ENCODE measurements at places on chromosomes 13 and 19.

DNA sequence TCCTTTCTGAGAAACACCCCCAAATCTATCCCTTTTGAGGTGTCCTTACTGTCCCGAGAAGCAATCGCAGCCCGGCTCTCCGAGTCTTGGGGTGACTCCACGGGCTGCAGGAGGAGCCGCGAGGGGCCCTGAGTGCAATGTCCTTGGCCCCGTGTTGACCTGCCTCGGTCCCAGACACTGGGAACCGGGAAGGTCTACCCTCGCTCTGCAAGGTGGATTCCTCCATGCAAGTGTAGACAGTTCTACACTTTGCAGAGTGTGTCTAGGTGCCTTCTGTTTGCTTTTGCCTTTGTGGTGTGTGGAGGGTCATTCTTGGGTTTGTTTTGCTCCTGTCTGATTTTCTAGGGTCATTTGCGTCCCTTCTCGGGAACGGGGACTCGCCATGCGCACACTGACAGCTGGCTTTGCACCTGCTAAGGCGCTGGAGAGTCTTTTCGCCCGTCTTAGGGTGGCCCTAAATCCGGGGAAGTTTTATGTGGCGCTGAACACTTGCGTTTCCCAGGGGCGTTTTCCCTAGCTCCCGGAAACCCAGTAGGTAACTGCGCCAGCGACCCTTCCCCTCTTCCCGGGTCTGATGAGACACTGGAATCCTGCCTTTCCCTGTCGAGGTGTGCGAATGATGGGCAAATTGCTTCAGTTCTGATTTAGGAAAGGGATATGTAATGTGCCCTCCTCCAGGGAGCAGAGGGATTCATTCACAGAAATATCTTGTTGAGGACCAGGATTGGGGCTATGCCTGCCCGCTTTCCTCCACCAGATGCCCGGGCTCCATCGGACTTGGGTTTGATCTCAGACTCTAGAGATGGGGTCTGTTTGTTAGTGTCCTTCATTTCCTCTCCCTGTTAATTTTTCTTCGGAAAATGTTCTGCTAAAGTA, 755 bp downstream of the SERTM1 start:
- DNase-seq, result no peak

DNA sequence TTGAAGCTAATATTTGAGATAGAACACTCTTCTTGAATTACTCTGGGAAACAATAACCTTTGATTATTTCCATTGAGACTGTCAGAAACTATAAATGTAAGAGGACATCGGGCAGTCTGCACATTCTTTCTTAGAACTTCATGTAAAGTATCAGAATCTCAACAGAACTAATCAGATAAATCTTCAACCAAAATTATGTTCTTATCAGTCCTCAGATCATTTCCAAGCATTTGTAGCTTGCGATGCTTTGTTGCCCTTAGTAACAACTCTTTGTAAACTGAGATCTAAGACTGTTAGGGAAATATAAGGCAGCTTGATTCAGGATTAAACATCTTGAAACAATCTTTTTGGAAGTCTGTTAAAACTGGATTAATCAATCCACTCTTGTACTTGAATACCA, 70.3 kb downstream of the FNDC3A start:
- no peak for DNase-seq

DNA sequence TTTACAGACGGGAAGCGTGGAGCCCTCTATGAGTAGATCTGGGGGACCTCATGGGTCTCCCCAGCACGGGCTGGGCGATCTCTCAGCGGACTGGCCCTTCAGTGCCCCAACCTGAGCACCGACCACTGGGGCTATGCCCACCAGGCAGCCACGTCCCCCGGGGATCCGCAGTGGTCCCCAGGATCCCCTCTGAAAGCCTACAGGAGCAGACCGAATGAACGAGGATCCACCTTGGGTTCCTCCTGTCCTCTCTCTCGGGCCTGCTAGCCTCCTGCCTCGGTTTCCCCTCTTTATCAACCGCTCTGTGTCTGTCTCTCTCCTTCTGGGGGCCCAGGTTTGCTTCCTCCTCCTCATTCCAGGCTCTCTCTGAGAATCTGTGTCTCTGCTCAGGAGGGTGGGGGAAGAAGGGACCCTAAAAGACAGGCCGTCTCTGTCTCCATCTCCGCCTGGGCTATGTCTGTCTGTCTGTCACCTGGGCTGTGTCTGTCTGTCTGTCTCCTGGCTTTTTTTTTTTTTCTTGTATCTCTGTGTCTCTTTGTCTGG, 2.0 kb upstream of the MEIS3 start:
- DNase-seq, result no peak

- DNase-seq, result no peak
These were observed 214.6 kb downstream of the OXGR1 start for GRCh38 chr13:96779691-96780090.

DNA sequence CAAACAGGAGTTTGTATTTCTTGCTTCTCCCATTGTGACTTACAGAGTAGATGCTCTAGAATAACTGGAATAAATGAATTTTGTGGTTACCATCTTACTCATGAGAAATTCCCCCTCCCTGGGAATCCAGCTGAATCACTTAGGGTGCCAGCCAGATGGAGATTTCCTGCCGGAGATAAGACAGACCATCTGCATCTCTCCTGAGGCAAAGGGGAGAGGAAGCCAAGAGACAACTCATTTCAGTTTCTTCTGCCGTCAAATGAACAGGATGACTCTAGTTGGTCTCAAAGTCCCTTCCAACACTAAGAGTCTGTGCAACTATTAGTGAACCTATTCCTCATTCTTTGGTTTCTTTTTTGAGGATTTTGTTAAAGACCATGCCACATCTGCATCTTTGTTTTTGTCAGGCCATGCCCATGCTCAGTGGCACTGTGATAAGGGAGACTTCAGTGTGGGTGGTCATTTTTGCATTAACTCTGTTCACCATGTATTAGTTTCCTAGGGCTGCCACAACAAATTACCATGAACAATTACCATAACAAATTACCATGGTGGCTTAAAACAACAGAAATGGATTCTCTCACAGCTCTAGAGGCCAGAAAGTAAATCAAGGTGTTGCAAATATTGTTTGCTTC, 112.8 kb downstream of the NDFIP2 start:
- DNase-seq, result no peak

GRCh38 chr19:54616821-54617560, 13.3 kb upstream of the LILRB1 start:
- no peak for DNase-seq

DNA sequence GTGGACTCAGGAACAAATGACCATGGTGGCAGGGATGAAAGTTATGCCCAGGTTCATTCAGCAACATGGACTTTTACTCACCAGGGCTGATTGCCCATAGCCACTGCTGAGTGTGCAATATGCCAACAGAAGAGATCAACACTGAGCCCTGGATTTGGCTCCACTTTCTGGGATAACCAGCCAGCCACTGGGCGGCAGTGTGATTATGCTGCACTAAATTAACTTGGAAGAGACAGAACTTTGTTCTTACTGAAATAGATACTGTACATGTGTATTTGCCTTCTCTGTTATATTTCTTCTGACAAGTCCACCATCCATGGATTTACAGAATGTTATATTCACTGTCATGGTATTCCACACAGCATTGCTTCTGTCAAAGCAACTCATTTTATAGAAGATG, 257.4 kb downstream of the TDRD3 start:
- no peak for DNase-seq

GRCh38 chr13:43666403-43666802, 120.4 kb downstream of the ENOX1 start:
- DNase-seq, result no peak

DNA sequence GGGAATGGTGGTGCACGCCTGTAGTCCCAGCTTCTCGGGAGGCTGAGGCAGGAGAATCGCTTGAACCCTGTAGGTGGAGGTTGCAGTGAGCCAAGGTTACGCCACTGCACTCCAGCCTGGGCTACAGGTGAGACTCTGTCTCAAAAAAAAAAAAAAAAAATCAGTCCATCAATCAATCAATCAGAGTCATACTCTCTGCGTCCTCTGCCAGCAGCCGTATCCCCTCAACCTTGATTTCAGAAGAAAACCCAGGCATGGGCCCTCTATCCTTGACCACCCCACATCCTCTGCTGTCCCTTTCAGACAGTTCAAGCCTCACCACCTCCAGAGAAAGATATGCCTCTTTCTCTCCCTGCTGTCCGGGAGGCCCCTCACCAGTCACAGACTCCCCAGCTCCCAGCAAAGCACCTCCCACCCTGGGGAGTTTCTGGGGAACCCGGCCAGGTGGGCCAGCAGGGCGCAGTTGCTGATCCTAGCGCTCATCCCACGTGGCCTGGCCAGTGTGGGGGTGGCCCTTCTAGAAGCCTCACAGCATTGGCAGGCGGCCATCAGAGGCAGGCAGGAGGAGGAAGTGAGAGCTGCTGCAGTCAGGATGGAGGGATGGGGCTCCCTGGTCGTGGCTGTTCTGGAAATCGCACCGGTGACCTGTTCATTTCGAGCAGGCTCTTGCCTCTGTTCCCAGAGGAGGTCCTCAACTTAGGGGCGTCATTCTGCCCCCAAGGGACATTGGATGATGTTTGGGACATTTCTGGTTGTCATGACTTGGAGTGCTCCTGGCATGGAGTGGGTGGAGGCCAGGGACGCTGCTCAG, 10.2 kb upstream of the JSRP1 start:
- DNase-seq, result no peak

- no peak for DNase-seq
These were observed 4.9 kb upstream of the C2CD4C start for GRCh38 chr19:413756-414420.

- no peak for DNase-seq
These were observed 5.8 kb upstream of the ONECUT3 start for GRCh38 chr19:1747285-1748114.

- DNase-seq, result no peak
These were observed 575.6 kb downstream of the DCT start for GRCh38 chr13:93903909-93904308.

DNA sequence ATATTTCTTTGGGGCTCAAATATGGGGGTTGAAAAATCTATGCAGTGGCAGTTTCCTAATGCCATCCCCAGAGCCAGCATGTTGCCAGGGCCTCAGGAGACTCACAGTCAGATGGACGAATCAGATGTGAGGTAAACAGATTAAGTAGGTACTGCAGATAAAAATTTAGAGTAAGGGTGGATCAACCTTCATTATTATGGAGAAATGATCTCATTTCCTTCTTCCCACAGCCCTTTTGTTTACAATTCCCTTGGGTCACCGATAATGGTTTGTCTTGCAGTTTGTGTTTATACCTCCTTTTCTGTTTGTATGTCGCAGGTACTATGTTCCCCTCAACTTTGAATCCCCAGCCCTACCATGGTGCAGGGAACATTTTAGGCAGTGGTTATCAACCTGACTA, 20.0 kb downstream of the DIAPH3 start:
- DNase-seq, result no peak

GRCh38 chr13:49810567-49811526, 18.4 kb upstream of the KPNA3 start:
- DNase-seq, result no peak

- no peak for DNase-seq
These were observed 52.6 kb downstream of the MAP4K1 start for GRCh38 chr19:38564981-38565690.

DNA sequence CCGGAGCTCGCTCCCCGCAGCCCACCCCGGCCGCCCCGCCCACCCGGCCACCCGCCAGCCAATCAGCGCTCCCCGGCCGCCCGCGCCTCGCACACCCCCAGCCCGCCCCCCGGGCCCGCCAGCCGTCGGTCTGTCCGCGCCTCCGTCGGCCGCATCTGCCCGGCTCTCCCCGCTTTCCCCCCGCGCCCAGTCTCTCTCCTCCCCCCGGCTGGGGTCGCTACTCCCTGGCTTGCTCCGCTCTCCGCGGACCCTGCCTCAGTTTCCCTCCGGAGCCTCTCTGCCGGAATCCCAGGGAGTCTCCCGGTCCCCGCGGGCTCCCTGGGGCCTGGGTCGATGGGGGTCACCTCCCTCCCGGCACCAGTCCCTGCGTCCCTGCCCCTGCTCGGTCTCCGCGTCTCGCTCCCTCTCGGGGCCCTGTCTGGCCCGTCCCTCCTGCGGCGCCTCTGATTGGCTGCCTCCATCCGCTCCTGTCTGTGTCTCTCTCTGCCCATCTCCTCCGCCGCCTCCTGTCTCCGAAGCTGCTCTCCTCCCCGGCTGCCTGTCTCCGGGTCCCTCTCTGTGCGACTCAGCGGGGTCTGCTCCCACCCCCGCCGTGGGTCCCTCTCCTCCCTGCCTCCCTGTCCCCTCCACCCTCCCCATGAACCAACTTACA, 484 bp downstream of the IL11 start:
- DNase-seq, result no peak

GRCh38 chr19:10230861-10231611, at the start of gene S1PR2:
S1PR2 (minus strand) TSS chr19:10231331; CDS start chr19:10224905, 6,426 bp downstream.
- DNase-seq, result peak; percentile 70

GRCh38 chr13:27928353-27928804, 8.6 kb downstream of the PDX1 start:
- DNase-seq, result no peak

DNA sequence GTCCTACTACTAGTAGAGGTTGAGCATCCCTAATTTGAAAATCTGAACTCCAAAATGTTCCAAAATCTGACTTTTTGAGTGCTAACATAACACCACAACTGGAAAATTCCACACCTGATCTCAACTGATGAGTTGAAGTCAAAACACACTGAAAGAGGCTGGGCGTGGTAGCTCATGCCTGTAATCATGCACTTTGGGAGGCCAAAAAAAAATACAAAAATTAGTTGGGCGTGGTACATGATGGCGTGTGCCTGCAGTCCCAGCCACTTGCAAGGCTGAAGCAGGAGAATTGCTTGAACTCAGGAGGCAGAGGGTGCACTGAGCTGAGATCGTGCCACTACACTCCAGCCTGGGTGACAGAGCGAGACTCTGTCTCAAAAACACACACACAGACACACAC, 29.9 kb downstream of the USP12 start:
- no peak for DNase-seq

DNA sequence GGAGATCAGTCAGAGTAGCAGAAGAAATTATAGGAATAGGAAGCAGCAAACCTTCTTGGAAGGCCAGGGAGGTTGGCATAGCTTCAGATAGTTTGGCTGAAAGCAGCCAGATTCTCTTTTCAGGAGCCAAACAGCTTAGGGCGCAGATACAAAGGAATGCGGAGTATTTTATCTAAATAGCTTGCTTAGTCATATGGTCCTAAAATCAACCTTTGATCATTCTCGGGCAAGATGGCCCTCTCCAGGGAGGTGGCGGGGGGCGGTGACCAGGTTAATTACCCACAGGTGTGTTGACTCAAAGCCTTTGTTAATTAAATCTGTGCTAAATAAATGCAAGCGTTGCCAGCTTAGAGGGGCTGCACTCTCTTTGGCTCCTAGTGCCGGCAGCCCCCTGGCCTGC, 12.5 kb upstream of the NCR1 start:
- no peak for DNase-seq

- no peak for DNase-seq
These were observed 4.4 kb upstream of the ATP1A3 start for GRCh38 chr19:41998246-41999020.

DNA sequence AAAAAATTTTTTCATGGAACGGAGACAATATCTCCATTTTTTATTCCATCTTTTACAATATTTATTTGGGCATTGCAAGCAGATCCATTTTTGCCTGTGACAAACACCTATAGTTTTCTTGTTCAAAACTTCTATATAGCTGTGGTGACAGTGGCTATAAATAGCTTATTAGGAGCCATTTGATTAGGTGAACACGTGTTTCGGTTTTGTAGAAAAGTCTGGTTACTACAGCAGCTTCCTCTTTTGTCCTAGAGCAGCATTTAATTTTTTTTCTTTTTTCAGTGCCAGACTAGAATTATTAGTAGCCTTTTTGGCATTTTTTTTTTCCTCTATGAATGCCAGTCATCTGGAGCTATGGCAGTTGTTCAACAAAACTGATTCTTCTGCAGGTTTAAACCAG, 123.5 kb downstream of the RXFP2 start:
- DNase-seq, result no peak
